GM20000 (cell line): ENCODE measurements at places on chromosomes 5 and 9.

DNA sequence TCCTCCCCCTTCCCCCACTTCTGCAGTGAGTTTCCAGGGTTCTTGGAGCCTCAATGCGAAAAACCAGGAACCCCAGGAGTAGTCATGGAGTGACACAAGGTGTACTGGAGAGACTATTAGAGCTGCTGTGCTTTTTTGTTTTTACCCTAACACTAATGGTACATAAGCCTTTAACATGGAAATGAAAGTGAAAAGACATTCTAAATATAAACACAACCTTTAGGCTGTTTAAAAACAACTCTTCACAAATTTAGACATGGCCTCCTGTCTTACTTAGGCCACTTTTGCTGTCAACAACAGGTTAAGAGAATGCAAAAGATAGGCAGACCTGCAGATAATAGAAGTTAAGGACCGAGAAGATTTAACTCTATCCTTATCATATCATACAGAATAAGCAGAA lies 232.2 kb downstream of the DENND1A start:
- DNase-seq, result peak; percentile 28

- no peak for DNase-seq
Measured at GRCh38 chr5:149333711-149334443, 11.4 kb upstream of the GRPEL2 start.

- no peak for DNase-seq
Measured at GRCh38 chr5:143208781-143209510, 194.5 kb downstream of the NR3C1 start.

DNA sequence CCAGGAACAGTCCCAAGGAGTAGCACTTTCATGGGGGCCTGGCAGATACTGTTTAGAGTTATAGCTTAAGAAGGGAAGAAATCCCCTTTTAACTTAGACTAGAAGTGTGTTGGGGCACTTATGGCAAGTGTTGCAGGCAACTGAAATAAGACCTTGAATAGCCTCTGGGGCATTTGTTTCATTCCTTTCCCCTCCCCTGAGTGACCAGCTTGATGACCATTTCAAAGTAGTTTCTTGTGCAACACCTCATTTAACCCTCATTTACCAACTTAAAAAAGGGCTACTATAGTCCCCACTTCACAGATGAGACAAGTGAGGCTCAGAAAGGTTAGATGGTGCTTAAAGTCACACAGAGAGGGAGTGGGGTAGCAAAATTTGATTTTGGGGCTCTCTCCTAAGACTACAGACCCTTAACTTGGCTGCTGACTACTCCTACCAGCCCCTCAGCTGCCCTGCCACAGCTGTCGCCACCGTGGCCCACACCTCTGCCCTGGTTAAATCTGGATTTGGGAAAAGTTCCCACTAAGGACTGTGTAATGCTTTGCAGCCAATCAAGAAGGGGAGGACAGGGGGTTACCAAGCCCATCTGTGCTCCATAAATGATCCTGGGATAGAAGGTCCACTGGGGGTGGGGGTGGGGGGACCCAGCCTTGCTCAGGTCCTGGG lies 5.5 kb downstream of the PDLIM4 start:
- peak; percentile 13 for DNase-seq

DNA sequence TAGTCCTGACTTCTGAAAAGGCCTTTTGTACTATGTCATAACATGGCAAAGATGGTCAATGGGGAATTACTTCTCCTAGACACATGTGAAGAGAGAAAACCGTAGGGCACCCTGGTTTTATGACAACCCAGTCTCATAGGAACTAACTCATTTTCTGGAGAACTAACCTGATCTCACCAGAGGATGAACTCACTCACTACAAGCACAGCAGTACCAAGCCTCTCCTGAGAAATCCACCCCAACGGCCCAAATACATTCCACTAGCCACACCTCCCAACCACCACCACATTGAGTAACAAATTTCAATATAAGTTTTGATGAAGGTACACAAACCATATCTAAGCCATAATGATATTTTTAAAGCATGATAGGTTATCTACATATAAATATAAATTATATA lies 909.3 kb upstream of the CDH10 start:
- DNase-seq, result no peak

GRCh38 chr5:155189981-155190380 lies 176.4 kb downstream of the KIF4B start:
- no peak for DNase-seq

DNA sequence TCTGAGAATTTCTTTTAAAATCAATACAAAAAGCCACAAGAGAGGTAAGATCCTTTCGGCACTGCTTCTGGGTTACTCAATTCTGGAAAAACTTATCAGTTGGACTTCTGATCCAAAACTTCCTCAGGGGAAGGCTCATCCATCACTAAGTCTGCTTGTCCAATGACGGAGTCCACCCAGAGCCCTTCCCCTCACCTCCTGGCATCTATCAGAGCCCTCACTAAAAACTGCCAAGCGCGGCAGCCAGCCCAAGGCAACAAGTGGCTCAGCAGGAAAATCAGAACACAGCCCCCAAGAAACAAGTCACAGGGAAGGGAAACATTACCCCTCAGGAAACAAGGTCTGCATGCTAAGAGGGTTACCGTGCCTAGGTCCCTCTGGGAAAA lies 869 bp upstream of the ESM1 start:
- no peak for DNase-seq

DNA sequence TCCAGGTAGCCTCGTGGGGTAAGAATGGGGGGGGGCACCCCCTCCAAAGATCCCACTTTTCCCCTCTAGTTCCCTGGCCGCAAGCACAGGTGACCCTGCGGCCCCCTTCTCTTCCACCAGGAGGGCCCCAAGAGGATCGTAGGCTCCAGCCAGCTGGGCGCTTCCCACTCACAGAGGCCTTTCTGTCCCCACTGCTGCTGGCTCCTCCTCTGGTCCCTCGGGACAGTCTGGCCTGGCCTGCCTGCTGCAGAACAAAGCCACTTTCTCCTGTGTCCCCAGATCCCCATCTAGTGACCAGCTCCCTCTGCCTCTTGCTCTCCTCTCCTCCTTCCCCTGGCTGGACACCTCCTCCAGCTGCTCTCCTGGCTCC lies 534 bp upstream of the SAPCD2 start:
- peak; percentile 51 for DNase-seq

DNA sequence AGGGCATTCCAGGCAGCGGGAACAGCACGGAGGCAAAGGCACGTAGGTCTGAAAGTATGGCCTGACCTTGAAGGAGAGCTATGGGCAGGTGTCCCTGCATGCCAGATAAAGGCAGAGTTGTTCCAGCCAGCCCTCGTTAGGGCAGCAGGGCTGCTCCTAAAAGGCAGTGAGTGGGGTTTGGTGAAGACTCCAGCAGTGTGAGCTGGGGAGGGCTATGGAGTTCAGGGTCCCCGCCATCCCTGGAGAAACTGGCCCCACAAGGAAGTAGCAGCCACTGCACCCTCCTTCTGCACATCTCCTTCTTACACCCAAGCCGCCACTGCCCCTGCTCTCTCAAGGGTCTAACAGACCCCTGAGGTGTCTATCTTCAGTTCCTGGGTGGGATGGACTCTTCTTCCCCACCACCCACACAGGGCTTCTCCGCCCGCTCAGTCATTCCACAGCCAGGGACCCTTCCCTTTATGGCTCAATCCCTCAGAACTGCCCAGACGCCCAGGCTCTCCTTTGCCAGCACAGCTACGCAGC lies 1.4 kb downstream of the AKNA start:
- no peak for DNase-seq

DNA sequence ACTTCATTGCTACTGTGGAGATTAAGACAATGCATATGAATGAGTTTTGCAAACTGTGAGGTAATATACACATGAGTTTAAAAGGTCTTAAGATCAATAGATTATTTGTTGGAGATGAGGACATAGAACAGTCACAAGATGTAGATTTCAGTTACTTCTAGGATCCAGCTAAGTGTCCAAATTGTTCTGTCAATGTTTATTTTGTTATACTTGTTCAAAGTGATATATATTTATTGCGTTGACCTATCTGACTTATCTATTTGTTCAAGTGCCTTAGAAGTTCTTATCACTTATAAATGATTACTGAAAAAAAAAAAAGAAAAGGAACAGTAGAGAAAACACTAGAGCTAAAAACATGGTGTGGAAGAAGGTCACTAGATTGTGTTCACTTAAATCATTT lies 75.6 kb upstream of the GRIN3A start:
- DNase-seq, result no peak

- DNase-seq, result no peak
Measured at GRCh38 chr5:123450640-123451039, 27.4 kb upstream of the CEP120 start.

GRCh38 chr9:27383524-27383923 lies 86.6 kb upstream of the EQTN start:
- DNase-seq, result no peak

DNA sequence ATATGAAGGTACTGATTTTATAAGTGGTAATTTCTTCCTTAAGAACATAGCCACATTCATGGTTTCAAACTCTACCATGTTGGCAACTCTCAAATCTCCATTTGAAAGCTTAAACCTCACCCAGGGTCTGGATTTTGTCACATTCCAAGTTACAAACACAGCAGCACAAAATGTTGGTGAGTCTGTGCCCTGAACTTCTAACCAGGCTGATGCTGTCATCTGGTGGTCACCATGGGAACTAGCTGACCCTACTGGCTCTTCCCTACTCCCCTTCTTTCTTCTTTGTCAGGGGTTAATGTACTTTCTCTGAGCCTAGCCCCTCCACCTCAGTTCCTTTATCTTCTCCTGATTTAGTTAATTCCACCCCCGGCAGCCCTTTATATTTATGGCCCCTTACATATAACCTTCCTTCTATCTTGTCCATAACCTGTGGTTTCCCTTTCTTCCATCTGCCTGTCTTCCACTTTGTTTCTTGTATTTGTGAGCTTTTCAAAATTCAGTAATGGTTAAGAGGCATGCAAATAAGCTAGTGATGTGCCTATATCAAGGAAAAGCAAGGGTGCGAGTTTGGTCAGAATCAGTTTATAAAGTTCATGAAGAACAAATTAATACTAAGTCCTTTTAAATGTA lies 35.9 kb downstream of the TGFBR1 start:
- peak; percentile 52 for DNase-seq

DNA sequence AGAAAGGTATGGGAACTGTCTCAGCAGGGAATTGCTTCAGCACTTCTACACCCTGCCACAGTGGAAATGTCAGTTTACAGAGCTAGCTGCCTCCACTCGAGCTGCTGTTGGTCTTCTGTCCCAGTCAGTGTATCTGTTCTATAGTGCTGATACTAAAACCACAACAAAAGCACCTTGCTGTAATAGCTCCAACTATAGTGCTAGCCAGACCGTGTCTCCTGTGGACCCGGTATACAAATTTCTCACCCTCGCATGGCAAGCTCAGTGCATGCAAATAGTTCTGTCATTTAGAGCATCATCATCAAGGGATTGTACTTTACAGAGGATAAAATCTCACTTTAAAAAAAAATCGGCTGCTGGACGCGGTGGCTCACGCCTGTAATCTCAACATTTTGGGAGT lies 51.5 kb upstream of the IQGAP2 start:
- peak; percentile 72 for DNase-seq

GRCh38 chr9:69476797-69477196 lies 151.8 kb downstream of the ENTREP1 start:
- no peak for DNase-seq

- no peak for DNase-seq
Measured at GRCh38 chr5:123116757-123117156, 27.7 kb downstream of the PRDM6 start.

DNA sequence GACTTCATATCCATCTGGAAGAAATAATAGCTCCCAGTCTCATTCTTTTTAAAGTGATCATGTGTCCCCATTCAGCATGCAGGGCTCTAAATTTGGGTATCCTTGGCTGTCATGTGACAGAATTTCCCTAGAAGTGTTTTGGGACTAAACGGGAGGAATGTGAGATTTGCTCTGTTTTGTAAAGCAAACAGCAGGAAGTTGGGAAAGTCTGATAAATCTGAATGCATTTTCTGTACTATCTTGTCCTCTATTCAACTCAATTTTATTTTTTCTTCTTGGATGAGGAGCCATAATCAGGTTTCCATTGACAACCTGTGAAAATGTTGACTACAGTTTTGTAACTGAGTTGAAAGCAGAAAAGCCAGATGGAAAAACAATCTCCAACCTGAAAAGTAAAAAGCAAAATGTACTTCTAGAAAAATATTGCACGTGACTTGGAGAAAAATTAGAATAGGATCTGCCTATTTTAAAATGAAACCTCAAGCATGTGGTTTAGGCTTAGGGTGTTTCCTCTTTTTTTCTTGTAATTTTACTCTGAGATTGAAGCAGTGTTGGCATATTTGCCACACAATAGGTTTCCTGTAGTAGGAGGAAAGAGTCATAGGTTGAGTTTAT lies 76.2 kb upstream of the IL6ST start:
- no peak for DNase-seq

- peak; percentile 52 for DNase-seq
Measured at GRCh38 chr5:131382407-131383395, 118.8 kb downstream of the CDC42SE2 start.

DNA sequence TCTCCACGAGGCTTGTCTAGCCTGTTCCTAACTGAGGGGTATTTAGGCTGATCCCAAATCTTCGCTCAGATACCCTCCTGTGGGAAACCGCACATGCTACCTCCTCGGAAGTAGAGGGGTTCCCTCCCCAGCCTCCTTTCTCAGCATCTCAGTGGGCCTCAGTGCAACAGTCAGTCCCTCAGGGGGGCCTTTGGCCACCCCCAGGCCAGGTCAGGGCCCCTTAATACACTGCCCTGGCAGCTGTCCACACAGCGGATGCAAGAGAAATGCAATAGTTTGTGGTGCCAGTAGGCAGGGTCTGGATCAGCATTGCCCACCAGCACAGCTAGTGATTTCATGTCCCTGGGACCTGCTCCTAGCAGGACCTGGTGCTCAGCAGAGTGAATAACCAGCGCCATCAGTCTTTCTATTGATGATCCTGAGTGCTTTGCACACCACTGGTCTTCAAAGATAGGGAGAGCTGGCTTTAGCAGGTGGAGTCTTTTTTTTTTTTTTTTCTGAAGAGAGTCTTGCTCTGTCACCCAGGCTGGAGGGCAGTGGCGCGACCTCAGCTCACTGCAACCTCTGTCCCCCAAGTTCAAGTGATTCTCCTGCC lies 7.5 kb downstream of the PLPP7 start:
- no peak for DNase-seq

DNA sequence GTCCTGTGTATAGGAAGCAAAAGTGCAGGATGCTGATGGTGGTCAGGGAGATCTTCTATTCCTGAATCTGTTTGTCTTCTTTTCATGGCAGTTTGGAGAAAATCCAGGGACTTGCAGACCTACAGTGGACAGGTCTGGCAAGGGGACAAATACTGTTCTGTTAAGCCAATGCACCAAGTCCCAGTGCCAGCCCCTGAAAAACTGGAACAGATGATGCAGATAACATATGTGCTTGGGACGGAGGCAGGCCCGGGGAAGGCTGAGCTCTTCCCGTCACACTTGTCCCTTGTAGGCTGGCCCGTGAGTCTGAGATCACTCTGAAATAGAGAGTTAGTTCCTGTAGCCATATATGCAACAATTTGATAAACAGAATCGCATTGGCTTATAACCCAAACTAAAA lies 265.7 kb downstream of the MTRR start:
- DNase-seq, result no peak

- DNase-seq, result peak; percentile 24
Measured at GRCh38 chr5:139378941-139379361, 4.1 kb downstream of the SLC23A1 start.

- no peak for DNase-seq
Measured at GRCh38 chr5:158811350-158811749, 288.4 kb downstream of the EBF1 start.

- no peak for DNase-seq
Measured at GRCh38 chr5:10474521-10475075, 32.9 kb downstream of the ROPN1L start.
